ENCODE measurements at places on chromosomes 13 and 19.

GRCh38 chr13:40940841-40941240 is 78.3 kb downstream of the ELF1 start:
- no peak for DNase-seq

DNA sequence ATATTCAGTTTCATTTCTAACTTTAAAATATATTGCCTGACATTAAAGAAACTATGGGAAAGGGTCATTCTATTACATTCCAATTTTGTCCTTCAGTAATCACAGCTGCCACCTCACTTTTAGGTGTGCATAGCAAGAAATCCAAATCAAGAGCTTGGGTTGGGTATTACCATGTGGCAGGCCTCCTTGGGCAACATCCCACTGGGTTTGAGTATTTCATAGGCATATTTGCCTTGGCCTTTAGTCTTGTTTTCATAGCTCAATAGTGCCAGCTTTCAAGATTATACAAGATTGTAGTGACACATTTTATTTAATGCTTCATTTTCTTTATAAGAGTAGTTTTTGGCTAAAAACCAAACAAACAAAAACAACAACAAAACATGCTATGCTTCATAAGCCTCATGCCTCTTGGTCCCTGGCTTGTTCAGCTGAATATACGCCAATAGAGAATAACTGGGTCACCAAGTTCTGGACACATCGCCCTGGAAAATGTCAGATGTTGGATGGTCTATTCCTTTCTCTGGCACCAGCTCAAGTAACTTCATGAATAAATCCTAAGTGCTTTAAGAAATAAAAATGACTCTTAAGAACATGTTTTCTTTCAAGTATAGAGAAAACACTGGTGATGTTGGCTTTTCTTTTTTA is 167.4 kb upstream of the STARD13 start:
- no peak for DNase-seq

GRCh38 chr19:1860042-1860775 is 3.2 kb downstream of the KLF16 start:
- DNase-seq: peak; percentile 68

DNA sequence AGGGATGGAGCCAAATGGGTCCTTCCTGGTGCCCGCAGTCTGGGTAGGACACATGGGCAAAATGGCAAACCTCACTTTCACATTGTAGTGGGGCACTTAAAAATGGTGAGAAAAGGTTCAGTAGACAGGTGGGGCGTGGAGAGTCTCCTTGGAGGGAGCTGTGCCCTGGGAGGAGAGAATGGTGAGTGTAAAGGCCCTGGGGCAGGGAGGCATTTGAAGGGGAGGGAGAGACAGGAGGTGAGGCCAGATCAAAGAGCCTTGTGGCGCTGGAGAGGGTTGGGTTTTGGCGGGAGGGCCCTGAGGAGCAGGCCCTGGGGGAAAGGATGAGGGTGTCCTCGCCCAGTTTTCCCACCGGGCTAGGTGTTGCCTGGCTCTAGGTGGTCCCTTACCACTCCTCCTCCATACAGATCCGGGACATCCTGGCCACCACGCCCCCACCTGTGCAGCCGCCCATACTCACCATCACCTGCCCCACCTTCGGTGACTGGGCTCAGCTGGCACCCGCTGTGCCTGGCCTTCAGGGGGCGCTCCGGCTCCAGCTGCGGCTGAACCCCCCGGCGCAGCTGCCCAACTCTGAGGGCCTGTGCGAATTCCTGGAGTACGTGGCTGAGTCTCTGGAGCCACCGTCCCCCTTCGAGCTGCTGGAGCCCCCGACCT is 6.3 kb downstream of the MAP1S start:
- no peak for DNase-seq

GRCh38 chr19:49196527-49197240 is 39.1 kb downstream of the TRPM4 start:
- DNase-seq: no peak

GRCh38 chr13:32165796-32166195 is 134.2 kb downstream of the FRY start:
- DNase-seq: no peak

GRCh38 chr13:69571606-69572323 is 535.9 kb upstream of the ATXN8OS start:
- DNase-seq: no peak

- no peak for DNase-seq
Measured at GRCh38 chr13:56332671-56333070, 808.0 kb upstream of the PRR20A start.

- DNase-seq: no peak
Measured at GRCh38 chr19:47549261-47549862, 23.6 kb downstream of the ZNF541 start.

GRCh38 chr19:55678121-55678671 is 3.2 kb downstream of the EPN1 start:
- no peak for DNase-seq

DNA sequence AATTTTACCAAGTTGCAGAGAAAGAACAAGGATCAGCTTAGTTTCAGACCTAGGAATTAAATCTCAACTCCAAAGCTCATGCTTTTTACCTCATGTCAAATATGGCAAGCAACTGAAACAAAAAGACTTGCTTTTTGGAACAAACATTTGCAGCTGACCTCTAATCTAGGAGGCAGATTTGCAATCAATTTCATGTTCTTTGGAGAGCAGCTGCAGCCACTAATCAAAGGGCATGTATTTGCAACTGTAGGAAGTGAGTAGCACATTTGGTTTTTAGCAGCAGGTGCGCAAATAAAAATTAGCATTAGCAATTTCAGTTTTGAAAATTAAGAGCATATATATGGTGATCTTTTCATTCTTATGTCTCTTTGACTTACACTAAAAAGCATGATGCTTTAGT is 459.3 kb upstream of the SLC10A2 start:
- DNase-seq: no peak

DNA sequence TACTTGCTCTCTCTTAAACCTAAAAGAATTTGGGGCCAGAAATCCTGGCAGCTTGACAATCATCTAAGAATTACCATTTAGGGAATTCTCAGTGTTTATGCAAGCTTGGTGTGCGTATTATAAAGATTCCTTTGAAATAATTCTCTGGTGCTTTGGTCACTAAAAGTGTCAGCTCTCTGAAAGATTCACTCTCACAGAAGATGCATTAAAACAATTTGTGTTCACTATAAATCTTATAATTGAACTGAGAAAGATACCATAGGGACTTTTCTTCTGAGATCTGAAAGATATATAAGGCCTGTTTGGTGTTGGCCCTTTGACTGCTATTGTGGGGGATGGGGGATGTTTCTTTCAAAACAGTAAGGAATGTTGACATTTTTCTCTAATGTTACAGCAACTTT is 27.3 kb downstream of the EPSTI1 start:
- DNase-seq: no peak

DNA sequence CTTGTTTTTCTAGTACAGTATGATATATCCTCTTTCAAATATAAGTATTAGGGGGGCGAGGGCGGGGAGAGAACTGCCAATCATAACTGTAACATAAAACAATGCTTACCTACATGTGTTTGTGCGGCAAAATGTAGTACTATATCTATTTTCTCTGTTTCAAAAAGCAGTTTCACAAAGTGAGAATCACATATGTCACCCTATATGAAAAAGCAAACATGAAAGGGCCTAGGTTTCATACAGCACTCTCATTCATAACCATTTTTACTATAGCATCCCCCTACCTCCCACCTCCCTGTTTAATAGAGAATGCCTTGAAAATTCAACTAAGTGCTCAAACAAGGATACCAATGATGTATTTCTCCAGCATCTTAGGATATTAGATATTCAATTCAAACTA is 5.2 kb downstream of the TGDS start:
- DNase-seq: no peak

GRCh38 chr19:55303477-55303876 is 19.7 kb downstream of the BRSK1 start:
- DNase-seq: no peak

- DNase-seq: no peak
Measured at GRCh38 chr13:47066226-47066625, 169.4 kb upstream of the HTR2A start.

DNA sequence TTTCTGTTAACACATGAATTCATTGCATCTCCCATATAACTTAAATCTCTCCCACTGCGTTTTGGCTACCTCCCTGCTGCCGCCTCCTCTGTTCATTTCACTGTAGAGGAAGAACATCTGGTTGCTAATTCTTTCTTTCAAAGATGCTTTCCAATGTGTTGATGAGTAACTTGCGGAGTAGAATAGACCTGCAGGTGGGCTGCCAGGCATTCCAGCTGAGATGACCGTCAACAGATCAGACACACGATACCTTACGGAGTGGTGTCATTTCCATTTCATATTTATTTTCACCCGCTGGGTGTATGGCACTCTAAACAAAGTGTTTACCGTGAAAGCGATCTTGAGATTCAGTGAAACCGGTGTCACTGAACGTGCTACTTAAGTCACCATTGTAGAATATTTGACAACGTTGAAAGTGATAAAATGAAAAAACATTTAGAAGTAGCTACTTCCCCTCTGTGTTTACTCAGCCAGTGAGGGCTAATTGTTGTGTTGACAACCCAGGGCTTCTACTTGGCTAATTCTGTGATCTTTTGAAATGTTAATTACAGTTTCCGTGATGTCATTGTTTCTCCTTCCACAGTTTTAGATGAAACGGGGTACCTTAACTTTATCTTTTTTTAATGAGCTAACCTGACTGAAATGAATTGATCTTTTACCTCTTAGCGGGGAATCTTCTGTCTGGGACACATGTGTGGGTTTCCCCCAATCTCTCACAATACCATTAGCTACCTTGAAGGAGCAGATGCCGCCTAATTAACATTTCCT is 228.5 kb upstream of the ARGLU1 start:
- no peak for DNase-seq

GRCh38 chr13:45441633-45442032 is 23.1 kb upstream of the COG3 start:
- DNase-seq: no peak

DNA sequence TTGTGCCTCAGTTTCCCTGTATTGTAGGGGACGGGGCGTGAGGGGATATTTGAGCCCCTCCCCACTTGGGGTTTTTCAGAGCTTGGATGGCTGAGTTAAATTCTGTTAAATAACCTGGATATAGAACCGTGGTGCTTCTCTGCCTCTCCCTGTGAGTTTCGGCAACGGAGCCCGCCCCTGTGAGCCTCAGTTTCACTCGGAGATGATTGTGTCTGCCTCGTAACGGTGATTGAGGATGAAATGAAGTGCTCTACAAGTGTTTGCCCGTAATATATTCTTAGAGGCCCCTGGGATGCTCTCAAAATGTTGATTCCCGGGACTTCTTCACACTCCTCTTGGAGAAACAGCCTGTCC is 509 bp downstream of the KXD1 start:
- DNase-seq: no peak

DNA sequence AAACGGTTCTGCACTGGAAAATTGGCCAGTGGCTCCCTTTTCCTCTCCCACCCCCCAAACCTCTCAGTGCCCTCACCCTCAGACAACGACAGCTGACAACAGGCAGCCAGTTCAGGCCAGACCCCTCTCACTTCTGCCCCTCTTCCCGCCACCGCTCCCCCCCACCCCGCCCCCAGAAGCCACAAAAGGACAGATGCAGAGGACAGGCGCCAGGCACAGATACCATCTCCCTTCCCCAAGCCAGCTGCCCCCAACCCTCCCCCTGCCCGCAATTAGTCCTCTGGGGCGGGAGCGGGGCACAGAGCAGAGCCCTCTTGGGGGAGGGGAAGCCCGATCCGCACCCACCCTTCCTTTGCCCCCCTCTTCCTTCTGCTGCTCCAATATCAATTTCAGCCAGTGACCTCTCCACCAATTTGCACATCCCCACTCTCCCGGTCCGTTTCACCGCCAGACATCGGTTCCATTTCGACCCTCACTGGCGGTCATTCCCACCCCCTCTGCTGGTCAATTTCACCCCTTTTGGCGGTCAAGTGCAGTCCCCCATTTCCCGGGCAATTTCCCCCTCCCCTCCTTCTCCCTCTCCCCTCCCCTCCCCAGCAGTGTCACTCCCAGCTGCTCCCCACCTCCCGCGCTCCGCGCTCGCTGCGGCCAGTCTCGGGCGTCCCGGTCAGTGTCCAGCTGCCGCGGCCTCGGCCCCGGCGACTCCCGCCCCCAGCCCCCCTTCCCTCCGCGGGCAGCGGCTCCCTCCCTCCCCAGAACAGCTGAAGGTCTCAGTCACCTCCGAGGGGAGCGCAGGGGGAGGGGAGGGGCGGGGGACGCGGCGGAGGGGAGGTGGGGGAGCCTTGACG is at the start of gene SHD:
TSS of gene SHD (plus strand) at position 848 of the 848 bp plus-strand sequence. CDS start 798 bp downstream, outside the sequence.
- DNase-seq: no peak

Measured in T follicular helper cell (primary cell).